ENCODE measurements at places on chromosomes 11 and 22.

DNA sequence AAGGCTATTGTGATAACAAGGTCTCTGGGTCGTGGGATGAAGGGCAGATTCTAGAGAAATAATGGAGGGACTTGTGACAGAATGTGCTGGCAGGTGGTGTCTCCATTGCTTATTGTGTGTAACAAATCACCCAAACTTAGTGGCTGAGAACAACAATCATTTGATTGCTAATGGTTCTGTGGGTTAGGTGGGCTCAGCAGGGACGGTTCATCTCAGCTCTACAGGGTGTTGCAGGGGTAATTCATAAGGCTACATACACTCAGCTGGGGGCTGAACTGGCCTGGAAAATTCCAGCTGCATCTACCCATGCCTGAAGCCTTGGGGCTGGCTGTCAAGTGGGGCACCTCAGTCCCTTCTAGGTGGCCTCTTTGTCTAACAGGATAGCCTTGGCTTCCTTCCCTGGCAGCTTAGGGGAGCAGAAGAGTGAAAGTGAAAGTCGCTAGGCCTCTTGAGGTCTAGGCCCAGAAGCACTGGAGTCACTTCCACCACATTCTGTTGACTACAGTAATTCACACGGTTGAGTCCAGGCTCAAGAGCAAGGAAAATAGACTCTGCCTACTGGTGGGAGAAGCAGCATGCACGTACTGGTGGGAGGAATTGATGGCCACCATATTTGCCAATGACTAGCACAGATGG, 308.9 kb downstream of the MN1 start:
- no peak for DNase-seq

DNA sequence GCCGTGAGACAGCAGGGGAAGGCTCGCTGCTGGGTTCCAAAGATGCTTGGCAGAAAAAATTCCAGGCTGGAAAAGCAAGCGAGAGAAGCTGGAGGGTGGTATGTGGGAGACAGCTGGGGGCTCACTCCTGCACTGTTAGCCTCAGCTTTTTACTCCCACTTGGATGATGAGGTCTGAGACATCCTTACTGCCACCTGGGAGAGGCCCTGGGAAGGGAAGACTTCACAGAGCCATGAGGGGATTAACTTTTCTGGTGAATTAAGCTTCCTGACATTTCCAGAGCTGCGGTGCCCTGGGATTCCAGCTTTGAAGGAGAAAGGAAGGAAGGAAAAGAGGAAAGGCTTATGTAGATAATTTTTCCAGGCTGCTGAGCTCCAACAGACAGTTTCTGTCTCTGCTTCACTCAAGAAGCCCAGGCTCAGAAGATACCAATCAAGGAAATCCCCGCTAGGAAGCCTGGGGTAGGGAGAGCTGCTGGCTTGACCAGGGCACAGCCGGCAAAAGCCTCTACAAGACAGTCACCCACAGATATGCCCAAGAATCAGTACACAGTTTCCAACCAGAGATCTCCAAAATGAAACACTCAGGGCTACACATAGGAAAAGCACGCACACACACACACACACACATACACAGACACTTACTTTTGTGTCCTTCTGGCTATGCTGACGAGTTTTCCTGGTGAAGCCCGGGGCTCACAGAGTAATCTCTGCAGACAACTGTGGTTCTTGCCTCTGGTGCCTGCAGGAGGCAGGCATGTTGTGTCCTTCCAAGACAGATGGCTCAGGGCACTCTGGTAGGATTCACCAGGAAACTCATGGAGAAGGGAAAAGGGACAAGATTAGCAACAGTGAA, 907 bp downstream of the MCHR1 start:
- DNase-seq = no peak

DNA sequence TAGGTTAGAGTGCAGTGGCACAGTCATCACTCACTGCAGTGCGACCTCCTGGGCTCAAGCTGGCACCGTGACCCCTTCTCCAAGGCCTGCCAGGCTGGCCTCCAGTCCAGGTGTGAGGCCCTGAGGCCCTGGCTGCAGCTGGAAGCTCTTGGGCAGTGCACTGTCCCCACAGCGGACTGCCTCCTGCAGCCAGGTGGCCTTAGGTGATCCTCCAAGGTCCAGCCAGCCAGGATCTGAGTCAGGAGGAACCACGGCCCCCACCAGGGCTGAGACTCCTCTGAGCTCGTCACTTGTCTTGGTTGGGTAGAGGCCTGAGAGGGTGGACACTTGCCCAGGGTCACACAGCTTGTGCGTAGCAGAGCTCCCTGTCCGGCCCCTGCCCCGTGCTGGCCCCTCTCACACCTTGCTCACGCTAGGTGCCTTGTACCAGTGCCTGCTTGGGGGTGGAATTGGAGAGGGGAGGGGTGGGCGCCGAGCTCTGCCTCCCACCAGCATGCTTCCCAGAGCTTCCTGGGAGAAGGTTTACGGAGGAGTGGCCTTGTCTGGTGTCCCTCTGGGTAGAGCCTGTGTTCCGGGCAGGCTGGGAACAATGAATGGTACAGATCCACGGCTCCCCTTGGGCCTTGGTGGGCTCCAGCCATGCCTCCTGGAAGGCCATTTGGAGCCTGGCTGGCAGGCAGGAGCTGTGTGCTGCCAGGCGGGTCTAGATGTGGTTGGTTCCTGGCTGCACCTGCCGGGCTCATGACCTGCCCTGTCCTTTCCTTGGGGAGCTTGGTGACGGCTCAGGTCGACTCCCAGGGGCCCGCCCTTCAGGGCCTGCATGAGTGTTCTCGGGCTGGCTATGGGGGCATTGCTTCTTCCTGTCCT, 20.6 kb downstream of the KCNQ1 start:
- DNase-seq = no peak

DNA sequence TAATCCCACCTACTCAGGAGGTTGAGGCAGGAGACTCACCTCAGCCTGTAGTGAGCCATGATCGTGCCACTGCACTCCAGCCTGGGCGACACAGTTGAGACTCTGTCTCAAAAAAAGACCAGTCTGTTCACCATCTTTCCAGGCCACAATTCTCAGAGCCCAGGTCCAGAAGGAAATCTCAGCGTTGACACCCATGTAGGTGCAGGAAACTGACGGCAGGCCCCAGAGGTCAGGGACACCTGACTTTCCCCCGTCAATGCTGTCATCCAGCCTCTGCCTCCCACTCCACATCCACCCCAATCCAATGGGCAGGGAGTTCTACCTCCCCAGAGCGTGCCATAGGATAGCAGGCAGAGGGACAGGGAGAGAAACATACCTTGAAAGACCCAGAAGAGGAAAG, 5.9 kb upstream of the GRK2 start:
- DNase-seq = no peak

DNA sequence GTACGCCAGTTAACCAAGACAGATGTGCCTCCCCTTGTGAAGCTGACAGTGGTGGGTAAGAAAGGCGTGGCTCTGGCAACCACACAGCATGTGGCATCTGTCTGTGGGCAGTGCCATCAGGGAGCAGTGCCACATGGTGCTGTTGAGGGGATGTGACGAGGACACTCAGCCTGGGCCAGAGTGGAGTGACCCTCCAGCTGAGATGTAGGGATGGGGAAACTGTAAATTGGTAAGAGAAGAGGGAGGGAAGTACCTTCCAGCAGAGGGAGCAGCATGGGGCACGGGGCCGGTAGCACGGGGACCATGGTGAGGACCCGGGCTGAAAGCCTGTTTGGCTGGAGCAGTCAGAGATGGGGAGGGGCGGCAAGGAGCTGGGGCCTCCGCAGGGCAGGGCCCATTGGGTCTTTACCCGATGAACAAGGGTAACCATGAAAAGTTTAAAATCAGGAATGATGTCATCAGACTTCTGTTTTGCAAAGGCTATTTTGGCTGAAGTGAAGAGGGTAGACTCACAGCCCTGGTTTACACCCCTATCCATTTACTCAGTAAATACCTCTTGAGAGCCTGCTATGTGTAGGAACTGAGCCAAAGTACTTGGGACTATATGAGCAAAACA, 10.4 kb downstream of the TMPRSS6 start:
- no peak for DNase-seq

DNA sequence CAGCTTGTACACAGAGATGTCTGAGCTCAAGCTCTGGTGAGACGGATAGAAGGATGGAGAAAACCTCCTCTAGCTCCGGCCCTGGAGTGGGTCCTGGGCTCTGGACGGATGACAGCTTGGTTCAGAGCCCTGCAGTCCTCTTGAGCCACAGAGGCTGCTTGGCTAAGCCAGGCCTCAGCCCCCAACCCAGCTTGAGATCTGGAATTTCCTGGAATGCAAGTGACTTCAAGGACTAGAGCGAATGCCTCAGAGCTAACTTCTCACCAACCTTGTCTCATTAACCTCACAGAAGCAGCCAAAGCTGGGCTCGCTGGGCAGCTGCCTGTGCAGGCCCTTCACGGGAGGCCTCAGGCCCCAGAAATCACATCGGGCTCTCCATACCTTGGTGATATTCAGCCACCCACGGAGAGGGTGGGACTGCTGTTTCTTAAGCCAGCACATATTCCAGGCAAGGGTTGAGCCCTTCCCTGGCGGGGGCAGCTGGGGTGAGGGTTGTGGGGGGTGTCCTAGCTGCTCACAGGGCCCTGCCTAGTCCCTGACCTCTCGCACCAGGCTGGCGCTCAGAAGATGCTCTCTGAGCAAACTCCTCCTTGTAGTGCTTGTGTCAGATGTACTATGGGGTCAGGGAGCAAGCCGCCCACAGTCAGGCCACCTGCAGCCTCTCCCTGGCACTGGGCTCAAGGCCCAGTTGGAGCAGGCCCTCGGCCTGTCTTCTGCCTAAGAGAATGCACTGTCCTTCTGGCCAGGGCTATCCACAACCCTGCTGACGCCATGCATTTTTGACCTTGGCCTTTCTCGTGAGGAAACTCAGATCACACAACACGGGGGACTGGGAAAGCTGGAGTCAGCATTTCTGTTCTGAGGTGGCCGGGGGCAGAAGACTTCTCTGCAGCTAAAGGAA, 73.6 kb upstream of the TTLL12 start:
- no peak for DNase-seq

- no peak for DNase-seq
Measured at GRCh38 chr22:19042285-19043120, 79.7 kb downstream of the DGCR2 start.

DNA sequence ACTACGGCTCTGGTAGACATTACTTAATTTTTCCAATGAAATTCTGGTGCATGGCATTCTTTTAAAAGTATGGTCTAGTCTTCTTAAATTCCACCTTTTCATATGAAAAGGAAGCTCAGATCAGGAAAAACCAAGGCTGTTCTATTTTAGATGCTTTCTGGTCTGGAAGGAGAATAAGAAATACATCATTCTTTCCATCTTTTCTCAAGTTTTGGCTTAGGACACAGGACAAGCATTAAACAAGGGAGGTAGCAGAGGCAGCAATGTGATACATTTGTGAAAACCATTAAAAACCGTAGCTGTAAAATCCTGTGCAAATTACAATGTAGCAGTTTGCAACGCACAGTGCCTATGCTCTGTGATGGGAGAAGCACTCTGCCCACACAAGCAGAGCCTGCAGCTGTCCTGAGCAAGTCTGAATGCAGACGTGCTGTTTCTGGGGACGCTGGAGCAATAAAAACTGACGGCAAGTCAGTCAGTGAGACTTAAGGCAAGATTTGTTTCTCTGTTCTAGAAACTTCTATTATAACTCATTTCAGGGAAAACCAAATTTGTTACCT, 23.7 kb downstream of the NAP1L4 start:
- DNase-seq = no peak

DNA sequence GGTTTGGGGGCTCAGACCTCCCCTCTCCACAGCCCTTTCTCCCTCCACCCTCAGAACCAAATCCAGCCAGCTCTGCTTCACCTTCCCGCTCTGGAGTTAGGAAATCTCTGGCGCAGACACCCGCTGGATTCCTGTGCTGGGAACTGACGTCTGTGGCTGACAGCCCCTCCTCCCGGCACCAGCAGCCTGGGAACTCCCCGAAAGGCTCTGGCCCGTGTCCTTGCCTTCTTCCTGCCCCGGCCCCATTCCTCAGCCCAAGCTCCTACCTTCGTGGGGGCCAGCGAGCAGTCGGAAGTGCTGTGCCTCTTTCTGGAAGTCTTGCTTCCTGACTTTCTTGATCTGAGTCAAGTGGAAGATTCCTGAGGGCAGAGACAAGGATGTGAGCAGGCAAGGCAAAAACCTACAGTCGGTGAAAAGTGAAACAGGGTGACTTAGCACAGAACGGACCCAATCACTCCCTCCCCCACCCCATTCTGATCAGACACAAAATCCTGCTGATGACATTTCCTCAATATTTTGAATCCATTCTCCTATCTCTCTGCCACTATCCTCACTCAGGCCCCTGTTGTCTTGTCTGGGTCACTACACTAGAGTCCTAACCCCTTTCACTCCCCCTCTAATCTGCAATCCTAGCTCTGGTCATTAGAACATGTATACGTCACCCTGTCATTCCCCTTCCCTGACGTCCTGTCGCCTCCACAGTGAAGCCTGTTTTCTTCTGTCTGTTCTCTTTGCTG, 34.1 kb downstream of the CHRDL2 start:
- peak; percentile 72 for DNase-seq

DNA sequence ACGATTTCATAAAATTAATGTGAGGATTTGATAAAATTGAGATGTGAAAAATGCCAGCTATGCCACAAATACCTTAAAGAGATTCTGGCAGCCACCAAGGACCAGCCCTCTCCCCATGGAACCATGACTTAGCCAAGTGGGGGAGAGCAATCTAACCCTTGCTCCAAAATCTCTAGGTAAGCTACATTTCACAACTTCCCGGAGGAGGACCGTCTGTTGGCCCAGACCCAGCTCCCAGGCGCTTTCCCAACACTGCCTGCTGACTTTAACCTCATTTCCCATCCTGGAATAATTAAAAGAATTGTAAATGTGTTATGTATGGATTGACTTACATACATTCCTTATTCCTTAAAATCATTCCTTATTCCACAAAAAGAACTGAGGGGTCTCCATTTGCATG, 47.5 kb upstream of the TENM4 start:
- DNase-seq = no peak

DNA sequence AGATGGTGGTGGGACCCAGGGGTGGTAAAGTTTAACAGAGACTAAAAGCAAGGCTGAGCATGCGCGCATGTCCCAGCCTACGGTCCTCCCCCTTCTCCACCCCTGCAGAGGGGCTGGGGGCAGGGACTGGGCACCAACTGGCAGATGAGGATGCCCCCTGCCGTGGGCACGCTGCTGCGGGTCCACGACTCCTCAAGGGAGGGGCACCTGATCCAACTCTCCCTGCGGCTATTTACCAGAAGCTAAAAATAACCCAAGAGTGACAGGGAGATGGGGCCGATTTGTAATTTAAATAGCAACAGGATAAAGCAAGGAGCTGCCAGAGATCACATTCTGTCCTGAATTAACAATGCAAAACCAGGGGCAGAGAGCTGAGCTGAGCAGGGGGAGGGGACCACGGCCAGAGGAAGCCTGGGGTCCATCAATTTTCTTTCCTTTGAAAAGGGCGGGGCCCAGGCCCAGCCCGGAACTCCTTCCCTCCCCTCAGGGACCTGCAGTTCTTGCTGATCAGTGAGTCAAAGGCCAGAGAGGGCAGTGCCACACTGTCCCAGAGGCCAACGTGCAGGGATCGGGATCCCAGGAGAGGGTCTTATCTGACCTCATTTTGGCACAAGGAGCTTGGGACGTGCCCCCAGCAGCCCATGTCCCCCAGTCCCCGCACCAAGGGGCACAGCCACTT, 8.1 kb upstream of the DGKZ start:
- DNase-seq = no peak

GRCh38 chr22:20442485-20443284, 5.1 kb upstream of the SCARF2 start:
- no peak for DNase-seq

Data from transverse colon (tissue), 4 donors.